ENCODE measurements at places on chromosomes 4 and X. TPM values are rescaled to one million over a fixed set of nuclear protein-coding genes. Genes with fewer than 3 reads are reported as not detected.
A peak's percentile ranks its signal among the peaks of the same experiment; 100 is the strongest.

The POU4F2 gene
- total RNA-seq = not detected

The NONO gene
- total RNA-seq = 168 TPM

GRCh38 chr4:42453612-42454011, 56.3 kb downstream of the SHISA3 start:
- DNase-seq = no peak

DNA sequence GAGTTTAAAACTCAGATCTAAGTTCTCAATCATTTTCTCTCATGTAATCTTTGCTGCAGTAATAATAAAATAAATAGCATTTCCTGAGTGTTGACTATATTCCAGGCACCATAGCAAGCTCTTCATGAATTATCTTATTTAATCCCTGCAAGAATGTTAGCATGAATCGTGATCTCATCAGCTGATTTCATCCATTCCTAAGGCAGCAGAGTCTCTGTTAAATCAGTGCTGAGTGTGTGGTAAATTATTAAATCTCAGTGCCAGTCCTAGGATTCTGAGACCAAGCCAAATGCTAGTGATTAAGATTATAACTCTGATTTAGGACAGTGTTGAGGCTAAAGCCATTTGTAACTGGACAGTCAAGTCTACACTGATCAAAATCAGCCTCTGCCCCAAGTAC, 240.3 kb upstream of the TAPT1 start:
- no peak for DNase-seq

- DNase-seq = peak; percentile 60
Measured at GRCh38 chrX:68936608-68937007, 107.8 kb downstream of the EFNB1 start.

GRCh38 chr4:147707892-147708672, 23.8 kb upstream of the ARHGAP10 start:
- no peak for DNase-seq
